ENCODE measurements at places on chromosomes 4 and X. TPM values are rescaled to one million over a fixed set of nuclear protein-coding genes. Genes with fewer than 3 reads are reported as not detected.

Gene CFP
- 0.95 TPM for polyA plus RNA-seq

Gene SATL1
- polyA plus RNA-seq, result 0.05 TPM

Gene CYSLTR1
- 63.8 TPM for polyA plus RNA-seq

Gene DGKQ
- polyA plus RNA-seq, result 3.5 TPM

Gene AMBN
- polyA plus RNA-seq, result not detected

Gene ZAR1
- polyA plus RNA-seq, result not detected

Gene GABRE
- not detected for polyA plus RNA-seq

Gene CXXC4
- not detected for polyA plus RNA-seq

Gene TMA16
- polyA plus RNA-seq, result 25.1 TPM

Gene PFKFB1
- not detected for polyA plus RNA-seq

Gene SSX4B
- not detected for polyA plus RNA-seq

Gene CYLC1
- not detected for polyA plus RNA-seq

Gene SRPK3
- not detected for polyA plus RNA-seq

Gene FOXP3
- polyA plus RNA-seq, result 0.09 TPM

Gene STARD8
- 0.16 TPM for polyA plus RNA-seq

Gene SPIN2A
- polyA plus RNA-seq, result not detected

Gene PDZD11
- 24.0 TPM for polyA plus RNA-seq

Gene TMEM35A
- polyA plus RNA-seq, result not detected

Gene P2RY4
- polyA plus RNA-seq, result not detected

Gene FNIP2
- 0.06 TPM for polyA plus RNA-seq

Gene HPF1
- 28.3 TPM for polyA plus RNA-seq

Gene PLXNB3
- not detected for polyA plus RNA-seq

Gene AKAP14
- polyA plus RNA-seq, result not detected

Gene PPP2R2C
- not detected for polyA plus RNA-seq

Gene VCX2
- not detected for polyA plus RNA-seq

Gene ATG4A
- 25.1 TPM for polyA plus RNA-seq

Gene ARHGAP6
- polyA plus RNA-seq, result 0.97 TPM

Gene EGFL6
- not detected for polyA plus RNA-seq

Gene CENPVL1
- polyA plus RNA-seq, result not detected

Gene COL25A1
- polyA plus RNA-seq, result not detected

Gene C4orf50
- not detected for polyA plus RNA-seq

Gene SMARCA1
- polyA plus RNA-seq, result not detected

Gene SASH3
- polyA plus RNA-seq, result 203 TPM

Gene SPINK2
- 7.1 TPM for polyA plus RNA-seq

Gene MAGEA2B
- not detected for polyA plus RNA-seq

Gene ATP1B4
- not detected for polyA plus RNA-seq

Gene ARAP2
- 20.8 TPM for polyA plus RNA-seq

Measured in IgD-negative memory B cell (primary cell).